ENCODE measurements at places on chromosomes 6 and 20. TPM values are rescaled to one million over a fixed set of nuclear protein-coding genes. Genes with fewer than 3 reads are reported as not detected.

KCNK5 gene
- 0.15 TPM for total RNA-seq

ADAM33 gene
- 14.7 TPM for total RNA-seq

RFX6 gene
- total RNA-seq, result not detected

TREML2 gene
- not detected for total RNA-seq

BPIFB2 gene
- total RNA-seq, result not detected

PLCB4 gene
- total RNA-seq, result 1.8 TPM
